C1 segment of cervical spinal cord (tissue), 14 donors: ENCODE measurements at places on chromosomes 5 and 9.

DNA sequence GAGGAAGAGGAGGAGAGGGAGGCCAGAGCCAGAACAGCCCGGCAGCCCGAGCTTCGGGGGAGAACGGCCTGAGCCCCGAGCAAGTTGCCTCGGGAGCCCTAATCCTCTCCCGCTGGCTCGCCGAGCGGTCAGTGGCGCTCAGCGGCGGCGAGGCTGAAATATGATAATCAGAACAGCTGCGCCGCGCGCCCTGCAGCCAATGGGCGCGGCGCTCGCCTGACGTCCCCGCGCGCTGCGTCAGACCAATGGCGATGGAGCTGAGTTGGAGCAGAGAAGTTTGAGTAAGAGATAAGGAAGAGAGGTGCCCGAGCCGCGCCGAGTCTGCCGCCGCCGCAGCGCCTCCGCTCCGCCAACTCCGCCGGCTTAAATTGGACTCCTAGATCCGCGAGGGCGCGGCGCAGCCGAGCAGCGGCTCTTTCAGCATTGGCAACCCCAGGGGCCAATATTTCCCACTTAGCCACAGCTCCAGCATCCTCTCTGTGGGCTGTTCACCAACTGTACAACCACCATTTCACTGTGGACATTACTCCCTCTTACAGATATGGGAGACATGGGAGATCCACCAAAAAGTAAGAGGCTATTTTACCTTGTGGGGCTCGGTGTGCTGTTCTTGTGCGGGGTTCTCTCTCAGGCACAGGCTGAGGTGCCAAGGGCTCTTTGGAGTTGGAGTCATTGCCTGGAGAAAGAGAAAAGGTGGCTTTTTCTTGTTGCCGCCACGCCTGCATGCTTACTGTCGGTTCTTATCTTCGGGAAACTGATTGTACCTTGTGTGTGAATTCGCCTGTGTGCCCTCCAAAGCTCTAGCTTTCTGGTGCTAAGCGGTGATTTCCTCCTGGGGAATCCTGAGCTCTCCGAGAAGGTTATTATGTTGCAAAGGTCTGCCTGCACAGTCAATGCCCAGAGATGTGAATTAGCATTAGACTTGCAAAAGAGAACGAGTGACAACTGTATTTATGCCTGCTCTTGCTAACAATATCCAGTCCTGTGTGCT is at the start of gene ISL1:
Gene ISL1 (plus strand): TSS at position 318 of the 991 bp plus-strand sequence. CDS start 224 bp downstream, at position 542.
- DNase-seq, result no peak

DNA sequence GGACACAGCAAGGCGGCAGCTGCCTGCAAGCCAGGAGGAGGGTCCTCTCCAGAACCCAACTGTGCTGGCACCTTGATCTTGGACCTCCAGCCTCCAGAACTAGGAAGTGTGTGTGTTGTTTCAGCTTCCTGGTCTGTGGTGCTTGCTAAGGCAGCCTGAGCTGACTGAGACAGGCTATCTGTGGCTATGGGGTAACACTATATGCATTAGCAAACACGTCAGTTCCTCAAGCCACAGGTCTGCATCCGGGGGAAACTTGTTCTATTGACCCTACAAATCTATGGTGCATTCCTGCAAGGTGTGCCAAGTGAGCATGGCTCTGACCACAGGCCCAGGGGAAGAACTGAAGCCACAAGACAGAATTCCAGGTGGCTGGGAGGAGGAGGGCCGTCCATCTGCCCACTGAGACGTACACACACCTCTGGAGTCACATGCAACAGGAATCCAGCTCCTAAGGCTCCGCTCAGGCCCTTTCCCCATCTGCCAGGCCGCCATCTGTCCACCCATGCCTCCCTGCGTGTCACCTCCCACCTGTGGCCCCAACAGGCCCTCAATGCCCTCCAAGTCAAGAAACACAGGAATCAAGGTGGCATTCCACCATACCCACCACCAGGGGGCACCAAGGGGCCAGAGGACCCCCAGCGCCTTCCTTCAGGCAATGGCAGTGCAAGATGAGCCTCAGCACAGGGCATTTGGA is 174.9 kb downstream of the ROR2 start:
- DNase-seq, result peak; percentile 5

DNA sequence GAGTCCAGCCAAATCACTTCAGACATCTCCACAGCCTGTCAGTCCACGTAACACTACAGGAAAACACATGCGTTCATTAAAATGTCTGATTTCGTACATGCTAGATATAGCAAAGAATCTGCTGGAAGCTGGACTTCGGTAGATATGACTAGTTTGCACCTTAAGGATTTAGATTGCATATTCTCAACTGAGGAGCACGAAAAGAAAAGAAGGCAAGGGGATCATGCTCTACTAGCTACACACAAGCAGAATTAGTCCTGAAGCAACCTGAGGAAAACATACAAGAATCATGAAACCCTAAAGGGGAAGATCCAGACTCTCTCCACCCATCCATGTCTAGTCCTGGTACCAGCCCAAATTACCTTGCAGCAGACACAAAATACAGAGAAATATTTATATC is 36.1 kb upstream of the SSBP2 start:
- no peak for DNase-seq

DNA sequence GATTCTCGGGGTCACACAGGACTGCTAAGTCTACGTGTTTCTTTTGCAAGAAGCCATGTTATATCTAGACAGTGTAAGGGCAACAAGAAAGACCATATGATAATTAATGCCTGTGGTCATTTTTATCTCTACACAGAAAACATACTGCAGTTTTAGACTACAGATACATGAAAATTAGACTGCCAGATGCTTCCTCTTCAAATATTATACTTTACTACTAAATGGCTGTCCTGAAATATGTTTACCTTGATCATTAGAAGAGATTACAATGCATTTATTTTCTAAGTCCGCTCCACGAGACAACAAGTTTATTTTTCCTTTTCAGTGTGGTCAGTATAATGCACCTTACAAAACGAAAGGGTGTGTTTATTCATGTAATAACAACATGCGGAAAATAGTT is 147.6 kb downstream of the KIAA0825 start:
- DNase-seq, result no peak

- no peak for DNase-seq
These were observed 23.3 kb downstream of the SLC1A3 start for GRCh38 chr5:36629729-36630128.

GRCh38 chr9:137041124-137041523 is 4.9 kb downstream of the NPDC1 start:
- DNase-seq, result no peak

DNA sequence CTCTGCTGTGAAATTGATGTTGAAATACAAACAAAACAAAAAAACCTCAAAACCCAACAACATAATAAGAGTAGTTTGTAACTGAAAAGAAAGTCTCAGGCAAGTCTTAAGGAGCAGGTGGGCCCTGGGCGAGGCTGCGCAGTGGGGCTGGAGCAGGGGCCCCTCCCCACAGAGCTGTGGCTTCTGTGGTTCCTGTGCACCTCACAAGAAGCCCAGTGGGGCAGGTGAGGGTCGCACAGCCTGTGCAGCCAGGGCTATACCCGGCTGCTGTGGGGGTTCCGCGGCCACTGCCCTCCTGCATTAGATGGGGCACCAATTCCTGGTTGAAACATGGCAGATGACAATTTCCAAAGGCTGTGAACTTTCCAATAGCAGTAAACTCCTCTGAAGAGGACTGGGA is 75.3 kb downstream of the TRIO start:
- no peak for DNase-seq

DNA sequence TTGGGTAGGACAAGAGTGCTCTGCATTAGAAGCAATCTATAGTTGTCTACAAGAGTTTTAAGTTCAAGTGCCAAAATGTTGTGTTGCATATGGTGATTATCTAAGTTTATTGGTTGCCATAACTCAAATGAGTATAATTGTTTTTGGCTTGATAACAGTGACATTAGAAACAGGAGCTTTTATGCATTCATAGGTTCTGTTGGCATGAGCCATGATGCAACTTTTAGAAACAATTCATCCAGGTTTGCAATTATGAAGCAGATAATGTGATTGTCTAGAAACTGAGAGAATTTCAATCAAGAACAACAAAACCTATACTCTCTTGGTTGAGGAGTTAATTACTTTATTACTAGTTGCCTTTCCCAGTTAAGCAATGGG is 137.0 kb downstream of the PBX3 start:
- DNase-seq, result no peak

- no peak for DNase-seq
These were observed 128.3 kb downstream of the ZCCHC7 start for GRCh38 chr9:37248651-37249163.

- no peak for DNase-seq
These were observed 66.3 kb downstream of the RCL1 start for GRCh38 chr9:4859035-4859434.

GRCh38 chr5:100890461-100891008 is 12.5 kb downstream of the ST8SIA4 start:
- DNase-seq, result no peak

DNA sequence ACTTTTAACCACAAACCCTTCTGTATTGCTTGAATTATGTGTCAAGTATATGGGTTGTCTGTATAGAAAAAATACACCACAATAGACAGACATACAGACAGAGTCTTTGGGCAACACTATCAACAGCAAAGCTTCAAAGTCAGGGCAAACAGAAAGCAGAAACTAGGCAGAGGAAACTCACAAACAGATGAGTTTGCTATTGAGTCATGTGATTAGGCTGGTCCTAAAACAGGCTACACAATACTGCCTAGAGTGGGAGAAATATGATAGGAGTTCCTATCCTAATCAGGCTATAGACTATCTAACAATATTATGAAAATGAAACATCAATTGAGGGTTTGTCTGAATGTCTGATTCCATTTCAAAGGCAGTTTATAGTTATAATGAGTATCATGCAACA is 156.4 kb downstream of the EDIL3 start:
- no peak for DNase-seq

DNA sequence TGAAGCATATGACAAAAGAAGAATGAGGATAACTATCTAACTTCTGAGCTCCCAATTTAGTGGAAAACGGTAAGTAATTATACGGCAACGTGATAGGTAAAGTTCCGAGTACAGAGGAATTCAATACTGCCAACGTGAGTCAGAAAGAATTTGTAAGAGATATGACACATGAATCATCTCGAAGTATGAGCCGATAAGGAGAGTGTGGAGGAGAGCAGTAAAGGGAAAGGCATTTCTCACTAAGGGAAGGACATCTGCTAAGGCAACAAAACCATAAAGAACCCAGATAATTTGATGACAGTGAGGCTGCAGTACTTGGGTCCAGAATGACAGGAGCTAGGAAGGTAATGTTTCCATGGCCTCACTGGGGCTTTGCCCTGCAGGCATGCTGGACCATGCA is 11.0 kb downstream of the MPDZ start:
- no peak for DNase-seq

GRCh38 chr9:16090907-16091629 is 538.2 kb downstream of the CCDC171 start:
- DNase-seq, result no peak

DNA sequence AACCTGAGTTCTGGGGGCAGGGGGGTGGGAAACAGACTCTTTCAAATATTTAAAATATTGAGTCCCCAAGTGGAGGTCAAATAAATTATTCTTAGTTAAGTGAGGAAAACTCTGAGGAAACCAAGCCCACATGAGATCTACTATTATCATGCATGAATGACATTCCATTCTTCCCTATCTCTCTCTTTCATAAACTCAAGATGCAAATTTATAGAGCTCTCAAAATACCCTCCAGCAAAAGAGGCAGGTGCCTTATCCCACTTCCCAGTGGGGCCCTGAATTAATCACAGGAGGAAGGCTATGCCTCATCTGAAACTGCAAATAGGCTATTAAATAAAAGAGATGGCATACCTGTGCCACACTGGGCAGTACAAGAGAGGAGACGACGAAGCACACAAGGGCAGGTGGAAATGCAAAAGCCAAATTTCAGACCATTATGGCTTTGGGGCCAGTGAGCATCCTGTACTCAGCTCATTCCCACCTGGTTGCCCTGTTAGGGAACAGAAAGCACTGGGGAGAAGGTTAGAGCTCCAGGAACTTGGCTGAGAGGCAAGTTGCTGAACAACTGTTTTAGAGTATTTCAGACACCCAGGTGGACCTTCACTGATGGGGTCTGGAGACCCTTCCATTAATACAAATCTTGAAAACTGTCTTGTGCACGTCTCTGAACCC is 102.2 kb upstream of the EQTN start:
- no peak for DNase-seq

GRCh38 chr9:105059252-105059651 is 131.3 kb upstream of the ABCA1 start:
- no peak for DNase-seq

GRCh38 chr9:109817146-109817845 is 37.3 kb downstream of the PALM2AKAP2 start:
- DNase-seq, result no peak

DNA sequence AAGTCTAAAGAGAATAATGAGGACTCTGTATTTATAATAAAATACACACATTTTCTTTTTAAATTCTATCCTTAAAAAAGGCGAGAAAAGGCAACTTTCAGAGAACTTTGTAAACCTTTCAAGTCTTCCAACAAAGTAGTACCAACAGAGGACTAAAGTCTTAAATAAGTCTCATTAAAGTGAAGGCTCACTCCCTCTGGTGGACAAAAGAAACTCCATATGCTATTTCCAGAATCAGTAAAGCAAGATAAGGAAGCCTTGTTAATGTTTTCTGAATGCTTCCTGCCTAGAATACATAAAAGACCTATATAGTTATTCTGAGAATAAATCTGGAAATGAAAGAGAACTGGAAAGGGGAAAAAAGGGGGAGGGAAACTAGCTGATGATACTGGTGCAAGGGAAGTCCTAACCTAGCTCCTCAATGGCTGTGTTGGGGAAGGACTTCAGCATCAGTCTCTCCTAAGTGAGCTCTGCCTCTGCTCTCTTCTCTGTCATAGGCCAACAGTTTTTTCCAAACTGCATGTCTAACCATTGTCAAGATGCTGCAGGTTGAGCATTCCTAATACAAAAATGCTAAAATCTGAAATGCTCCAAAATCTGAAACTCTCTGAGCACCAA is 7.2 kb downstream of the HMGCS1 start:
- no peak for DNase-seq

GRCh38 chr5:35320029-35320428 is 89.7 kb upstream of the PRLR start:
- DNase-seq, result no peak

DNA sequence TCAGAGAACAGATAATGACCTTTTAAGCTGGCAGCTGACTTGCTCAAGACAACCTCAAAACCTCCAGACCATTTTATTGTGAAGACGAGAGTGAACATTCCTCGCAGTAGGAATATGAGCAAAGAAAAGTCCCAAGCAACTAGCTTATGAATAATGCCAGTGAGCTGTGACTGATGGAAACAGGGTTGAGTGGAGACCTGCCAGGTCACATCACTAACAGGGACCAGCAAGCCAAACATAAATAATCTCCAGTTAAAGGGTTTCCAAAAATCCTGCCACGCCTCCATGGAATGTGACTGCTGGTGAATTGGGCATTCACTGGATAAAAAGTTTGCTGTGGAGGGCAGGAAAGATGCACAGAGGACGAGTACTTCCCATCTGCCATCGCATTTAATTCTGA is 185.4 kb downstream of the CRB2 start:
- no peak for DNase-seq

- DNase-seq, result no peak
These were observed 119.8 kb downstream of the GABRG2 start for GRCh38 chr5:162187371-162187770.

GRCh38 chr9:97386733-97387503 is 25.0 kb upstream of the TDRD7 start:
- peak; percentile 67 for DNase-seq

- no peak for DNase-seq
These were observed 2200.4 kb upstream of the C9orf72 start for GRCh38 chr9:29773676-29774075.

GRCh38 chr9:115989831-115990230 is 163.8 kb upstream of the PAPPA start:
- no peak for DNase-seq

GRCh38 chr5:15695215-15695731 is 195.3 kb downstream of the FBXL7 start:
- no peak for DNase-seq

GRCh38 chr9:128702949-128703615 is 779 bp downstream of the PKN3 start:
- no peak for DNase-seq
